Caco-2 (cell line): ENCODE measurements at places on chromosomes 3 and 15. TPM values are rescaled to one million over a fixed set of nuclear protein-coding genes. Genes with fewer than 3 reads are reported as not detected.

DNA sequence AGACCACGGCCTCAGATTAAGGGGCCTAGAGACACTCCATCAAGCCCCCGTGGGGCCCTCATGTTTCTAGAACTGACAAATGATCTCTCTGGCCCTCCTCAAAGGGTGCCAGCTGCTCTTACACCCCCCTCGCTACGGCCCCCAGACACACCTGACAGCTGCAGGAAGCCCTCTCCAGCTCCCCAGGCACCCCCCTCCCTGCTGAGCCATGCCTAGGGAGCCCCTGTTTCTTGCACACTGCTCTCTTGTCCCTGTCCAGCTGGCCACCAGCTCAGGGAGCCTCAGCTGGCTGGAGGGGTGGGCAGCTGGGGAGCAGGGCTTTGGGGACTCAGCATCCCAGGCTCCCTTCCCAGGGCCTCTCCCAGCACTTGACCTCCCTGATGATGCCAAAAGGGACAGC is 14.8 kb downstream of the TNK2 start:
- no peak for DNase-seq

GRCh38 chr15:97840501-97840900 is 120.0 kb upstream of the ARRDC4 start:
- no peak for DNase-seq

DNA sequence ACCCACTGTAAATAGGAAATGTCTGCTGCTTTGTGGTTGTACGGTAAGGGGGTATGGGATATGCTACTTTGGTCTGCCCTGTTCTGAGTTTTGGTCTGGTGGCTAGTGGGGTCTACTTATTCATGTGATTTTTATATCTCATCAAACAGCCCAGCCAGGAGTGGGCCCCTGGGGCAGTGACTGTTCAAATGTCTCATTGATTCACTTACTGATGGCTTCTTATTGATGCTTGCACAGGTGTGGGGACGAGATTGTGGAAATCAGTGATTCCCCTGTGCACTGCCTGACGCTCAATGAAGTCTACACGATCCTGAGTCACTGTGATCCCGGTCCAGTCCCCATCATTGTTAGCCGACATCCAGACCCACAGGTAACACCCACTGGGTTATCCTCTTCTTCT is 38.5 kb downstream of the STARD5 start:
- DNase-seq = no peak

Gene SIDT1
- 0.84 and 1.0 TPM in 2 replicates for total RNA-seq

Gene PLA2G4E
- 1.4 and 1.8 TPM in 2 replicates for total RNA-seq
